ENCODE measurements at places on chromosomes 11 and 22.

DNA sequence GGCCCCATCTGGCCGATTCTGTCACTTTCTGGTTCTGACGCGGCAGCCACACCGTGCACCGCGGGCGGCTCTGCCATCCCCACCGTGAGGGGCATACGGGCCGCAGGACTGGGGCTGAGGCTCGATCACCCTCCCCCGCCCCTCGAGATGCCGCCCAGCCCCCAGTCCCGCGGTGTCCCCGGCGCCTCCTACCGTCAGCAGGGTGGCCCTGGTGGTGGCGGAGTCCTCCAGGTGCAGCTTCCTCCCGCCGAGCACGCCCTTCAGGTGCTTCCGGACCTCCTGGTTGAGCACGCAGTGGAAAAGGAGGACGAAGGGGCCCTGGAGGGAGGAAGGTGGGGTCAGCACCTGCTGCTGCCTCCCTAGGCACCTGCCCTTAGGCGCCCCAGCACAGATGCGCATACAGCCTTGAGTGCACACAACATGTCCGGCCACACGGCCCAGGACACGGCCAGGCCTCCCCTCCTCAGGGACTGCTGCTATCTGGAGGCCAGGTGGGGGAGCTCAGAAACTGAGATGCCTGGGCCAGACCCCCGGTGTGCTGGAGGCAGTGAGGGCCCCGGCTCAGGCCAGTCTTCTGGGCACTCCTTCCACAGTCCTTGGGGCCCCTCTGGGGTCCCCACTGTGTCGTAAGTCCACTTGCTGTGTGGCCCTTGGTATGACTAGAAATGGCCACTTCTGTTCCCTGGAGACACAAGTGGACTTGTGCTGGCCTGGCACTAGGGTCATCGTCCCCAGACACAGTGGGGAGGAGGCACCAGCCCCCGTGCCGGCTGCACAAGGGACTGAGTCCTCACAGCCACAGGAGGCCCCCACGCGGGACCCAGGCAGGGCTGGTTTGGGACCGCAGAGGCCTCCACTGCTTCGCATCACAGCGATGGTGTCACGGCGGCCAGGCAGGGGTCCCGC is 31.5 kb downstream of the TRMU start:
- DNase-seq: no peak

GRCh38 chr22:29209624-29209929 is 3.9 kb downstream of the EMID1 start:
- no peak for DNase-seq

GRCh38 chr11:9219115-9219514 is 46.0 kb downstream of the DENND5A start:
- DNase-seq: no peak

GRCh38 chr11:102773386-102773785 is 7.0 kb downstream of the MMP10 start:
- no peak for DNase-seq

GRCh38 chr22:18976197-18976751 is 40.2 kb upstream of the PRODH start:
- no peak for DNase-seq

DNA sequence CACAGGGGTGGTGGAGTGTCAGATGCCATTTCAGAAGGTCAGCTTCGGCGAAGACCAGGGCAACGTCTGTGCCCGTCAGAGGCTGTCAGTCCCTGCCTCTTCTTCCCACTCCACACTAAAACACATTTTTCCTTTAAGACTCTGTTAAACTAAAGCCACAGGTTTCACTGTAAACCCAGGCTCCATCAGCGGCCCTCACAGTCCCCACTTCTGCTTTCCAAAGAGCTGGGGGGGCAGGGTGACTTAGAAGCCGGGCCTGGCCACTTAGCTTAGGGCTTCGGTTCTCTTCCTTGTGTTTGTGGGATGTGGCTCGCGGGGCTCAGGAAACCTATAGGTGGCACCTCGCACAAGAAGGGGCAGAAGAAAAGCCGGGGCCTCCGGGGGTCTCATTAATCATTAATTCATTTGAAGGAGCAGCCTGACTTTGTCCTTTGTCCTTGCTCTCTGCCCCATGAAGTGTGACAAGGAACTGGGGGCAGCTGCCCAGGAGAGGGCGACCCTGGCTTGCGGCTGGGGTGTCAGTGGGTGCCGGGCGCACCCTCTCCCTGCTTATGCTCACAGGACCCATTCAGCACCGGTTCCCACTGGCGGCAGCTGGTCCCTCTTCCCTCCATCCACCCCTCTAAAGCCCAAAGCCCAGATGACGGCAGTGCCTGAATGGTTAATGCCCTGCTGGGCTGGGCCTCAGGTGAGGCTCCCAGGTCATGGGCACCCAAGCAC is 4.1 kb downstream of the SLC25A45 start:
- DNase-seq: no peak

DNA sequence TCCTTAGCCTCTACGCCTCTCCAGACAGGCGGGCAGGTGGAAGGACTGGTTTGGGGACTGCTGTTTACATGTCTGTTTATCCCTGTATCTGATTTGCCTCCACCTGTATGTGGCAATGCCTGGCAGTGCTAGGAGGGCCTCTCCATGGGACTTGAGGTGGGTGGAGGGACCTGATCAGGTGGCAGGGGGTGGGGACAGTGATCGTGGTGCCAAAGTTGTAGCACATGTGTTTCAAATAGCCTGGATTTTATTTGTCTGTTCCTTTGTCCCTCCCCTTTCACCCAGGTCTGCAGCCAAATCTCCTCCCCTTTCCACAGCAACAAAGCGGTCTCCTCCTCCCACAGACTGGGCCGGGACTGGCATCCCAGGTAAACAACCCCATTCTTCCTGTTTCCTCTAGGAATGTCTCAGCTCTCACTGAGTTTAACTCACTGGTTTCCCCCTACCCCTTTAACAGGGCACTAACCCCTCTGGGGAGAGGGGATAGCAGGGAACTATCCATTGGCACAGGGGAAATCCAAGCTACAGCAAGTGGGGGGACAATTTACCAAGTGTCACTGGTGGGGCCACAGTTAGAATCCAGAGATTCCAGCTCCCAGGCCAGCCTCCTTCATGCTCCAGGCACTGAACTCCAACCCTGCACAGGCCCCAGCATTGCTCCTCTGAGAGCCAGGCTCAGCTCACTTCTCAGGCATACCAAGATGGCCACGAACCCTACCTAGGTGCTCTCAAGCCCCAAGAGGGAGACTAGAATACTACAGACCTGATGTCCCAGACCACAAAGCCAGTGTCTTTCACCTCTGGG is 22.9 kb upstream of the TLCD5 start:
- no peak for DNase-seq

- DNase-seq: no peak
Observed at GRCh38 chr11:61119055-61119454, 16.8 kb downstream of the CD5 start.

DNA sequence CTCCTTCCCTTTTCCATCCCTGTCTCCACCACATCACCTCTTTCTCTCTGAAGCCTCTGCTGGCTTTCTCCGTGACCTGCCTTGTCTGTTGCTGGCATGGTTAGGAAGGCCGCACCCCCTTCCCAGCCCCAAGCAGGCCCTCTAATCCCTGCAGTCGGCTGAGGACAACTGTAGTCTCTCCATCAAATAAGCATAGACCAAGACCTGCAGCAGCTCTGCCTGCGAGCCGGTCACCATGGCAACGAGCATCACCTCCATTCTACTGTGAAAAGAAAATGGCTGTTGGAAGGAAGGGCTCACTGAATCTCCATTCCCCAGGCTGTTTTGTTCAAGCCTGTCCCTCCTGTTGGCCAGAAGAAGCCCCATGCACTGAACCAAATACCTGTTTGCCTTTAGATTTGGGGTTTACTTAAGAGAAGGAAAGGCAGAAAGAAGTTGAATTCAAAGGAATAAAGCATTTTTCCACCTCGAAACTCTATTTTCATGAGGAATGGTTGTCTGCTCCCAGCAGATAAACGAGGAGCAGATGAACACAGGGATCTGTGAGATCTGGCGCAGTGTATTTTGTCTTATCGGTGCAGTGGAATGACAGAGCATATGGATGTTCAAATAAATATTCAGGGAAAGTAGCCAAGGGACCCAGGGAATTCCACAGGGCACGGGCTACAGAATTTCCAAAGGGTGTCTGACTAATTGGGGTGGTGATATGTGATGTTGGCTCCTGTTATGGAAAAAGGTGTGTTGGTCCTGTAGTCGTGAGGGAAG is 113.1 kb upstream of the TTC12 start:
- DNase-seq: no peak

DNA sequence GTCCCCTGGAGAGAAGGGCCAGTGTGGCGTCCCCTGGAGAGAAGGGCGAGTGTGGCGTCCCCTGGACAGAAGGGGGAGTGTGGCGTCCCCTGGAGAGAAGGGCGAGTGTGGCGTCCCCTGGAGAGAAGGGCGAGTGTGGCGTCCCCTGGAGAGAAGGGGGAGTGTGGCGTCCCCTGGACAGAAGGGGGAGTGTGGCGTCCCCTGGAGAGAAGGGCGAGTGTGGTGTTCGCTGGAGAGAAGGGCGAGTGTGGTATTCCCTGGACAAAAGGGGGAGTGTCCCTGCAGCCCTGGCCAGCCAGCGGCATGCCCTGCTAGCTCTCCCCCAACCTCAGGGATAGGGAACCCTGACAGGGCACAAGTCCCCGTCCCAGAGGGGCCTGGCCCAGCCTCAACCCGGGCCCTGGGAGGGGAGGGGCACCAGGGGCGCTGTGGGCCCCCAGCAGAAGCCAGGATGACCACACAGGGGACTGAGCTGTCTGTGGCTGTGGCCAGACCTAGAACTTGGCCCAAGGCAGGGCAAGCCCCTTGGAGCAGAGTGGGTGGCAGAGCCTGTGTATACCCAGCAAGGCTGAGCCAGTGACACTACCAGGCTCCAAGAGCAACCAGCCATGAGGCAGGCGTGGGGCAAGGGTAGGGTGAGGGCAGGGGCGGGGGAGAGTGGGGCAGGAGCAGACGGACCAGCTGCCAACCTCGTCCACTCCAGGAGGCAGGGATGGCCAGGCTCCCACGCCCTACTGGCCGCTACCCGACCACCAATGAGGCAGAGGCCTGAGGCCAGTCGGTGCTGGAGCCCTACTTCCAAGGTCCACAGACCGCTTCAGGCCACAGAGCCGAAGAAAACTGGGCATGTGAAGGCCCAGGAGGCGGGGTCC is 4.2 kb downstream of the HRAS start:
- DNase-seq: no peak

GRCh38 chr11:6505577-6506240 is 8.6 kb downstream of the DNHD1 start:
- no peak for DNase-seq

DNA sequence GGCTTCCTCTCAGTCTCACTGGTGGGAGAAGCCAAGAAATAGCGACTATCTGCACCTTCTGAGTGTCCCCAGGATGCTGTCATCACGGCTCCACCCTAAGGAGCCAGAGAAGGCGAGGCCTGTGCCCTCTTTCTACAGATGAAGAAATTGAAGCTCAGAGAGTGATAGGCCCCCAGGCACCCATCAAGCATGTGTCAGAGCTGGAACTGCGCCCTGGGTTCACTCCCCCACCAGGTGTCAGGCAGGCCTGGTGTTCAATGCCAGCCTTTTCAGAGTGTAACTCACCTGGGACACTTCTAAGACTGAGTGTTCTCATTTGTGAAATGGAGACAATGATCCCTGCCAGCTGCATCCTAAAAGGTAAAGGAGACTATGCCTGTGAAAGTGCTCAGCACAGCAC is 127.3 kb upstream of the SEZ6L start:
- no peak for DNase-seq

- DNase-seq: no peak
Observed at GRCh38 chr11:122599434-122599833, 56.1 kb upstream of the UBASH3B start.

DNA sequence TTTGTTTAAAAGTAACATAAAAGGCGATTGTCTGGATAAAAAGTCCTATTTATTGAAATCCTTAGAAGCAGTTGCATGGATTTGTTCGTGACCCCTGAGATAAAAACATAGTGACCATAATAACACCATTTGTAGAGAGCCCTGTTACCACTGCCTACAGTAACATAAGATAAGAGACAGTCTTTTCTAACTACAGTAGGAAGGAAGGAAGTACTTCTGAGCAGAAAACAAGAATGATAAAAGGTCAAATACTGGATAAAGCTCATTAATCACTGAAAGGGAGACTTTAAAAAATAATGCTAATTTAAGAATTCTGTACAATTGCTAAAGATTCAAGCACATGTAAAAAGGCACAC is 47.1 kb upstream of the SOX6 start:
- DNase-seq: no peak

Data from GM18507 (cell line).